ENCODE measurements at places on chromosomes 5 and 9.

DNA sequence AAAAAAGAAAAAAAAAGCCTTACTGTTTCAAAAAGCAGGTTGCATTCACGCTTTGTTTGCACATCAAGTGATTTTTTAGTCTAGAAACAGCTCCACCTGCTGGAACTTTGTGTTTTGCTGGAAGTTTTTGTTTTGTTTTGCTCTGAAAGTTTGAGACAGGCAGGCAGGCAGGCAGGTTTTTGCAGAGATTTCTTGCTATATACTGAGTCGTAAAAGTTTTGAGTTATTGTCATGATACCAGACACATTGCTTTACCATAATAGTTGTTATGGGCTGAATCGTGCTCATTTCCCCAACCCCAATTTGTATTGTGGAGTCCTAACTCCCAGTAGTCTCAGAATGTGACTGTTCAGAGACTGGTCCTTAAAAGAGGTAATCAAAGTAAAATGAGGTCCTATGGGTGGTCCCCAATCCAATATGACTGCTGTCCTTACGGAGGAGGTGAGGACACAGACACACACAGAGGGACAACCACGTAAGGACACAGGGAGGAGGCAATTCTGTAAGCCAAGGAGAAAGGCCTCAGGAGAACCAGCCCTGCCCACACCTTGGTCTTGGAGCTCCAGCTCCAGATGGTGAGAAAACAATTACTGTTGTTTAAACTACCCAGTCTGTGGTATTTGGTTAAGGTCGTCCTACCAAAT lies 20.9 kb downstream of the OR2Y1 start:
- H3K27ac ChIP-seq = no peak overlapping the region
- peak; percentile 8 for DNase-seq
- no peaks in the 10 kb centered on the region for H3K4me1 ChIP-seq
- H3K36me3 ChIP-seq = no peaks in the 10 kb centered on the region
- no peak overlapping the region for H3K4me3 ChIP-seq
- H3K27me3 ChIP-seq = no peaks in the 10 kb centered on the region

DNA sequence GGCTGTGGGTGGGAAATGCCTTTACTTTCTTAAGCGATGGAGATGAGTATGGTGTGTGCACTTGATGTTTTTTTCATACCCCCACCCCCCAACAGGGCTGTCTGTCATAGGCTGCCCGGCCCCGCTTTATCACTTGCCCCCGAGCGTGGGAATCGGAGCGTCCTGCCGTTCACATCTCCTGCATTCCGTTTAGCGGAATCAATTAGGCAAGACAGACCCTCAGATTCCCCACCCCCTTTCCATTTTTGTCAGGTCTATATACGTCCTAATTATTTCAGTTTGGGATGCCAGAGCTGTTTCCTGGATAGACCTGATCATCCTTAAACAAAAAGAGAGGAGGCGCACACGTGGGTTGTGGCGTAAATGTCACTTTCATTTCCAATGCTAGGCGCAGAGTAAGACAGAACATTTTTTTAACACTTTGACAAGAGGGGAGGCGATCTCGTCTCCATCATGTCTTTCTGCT lies 217.2 kb downstream of the MEF2C start:
- peaks cover 6% of the 10 kb centered on the region for H3K27me3 ChIP-seq
- H3K36me3 ChIP-seq = no peaks in the 10 kb centered on the region
- no peak overlapping the region for H3K27ac ChIP-seq
- H3K4me1 ChIP-seq = peaks cover 39% of the 10 kb centered on the region
- H3K4me3 ChIP-seq = no peak overlapping the region
- DNase-seq = peak; percentile 36

DNA sequence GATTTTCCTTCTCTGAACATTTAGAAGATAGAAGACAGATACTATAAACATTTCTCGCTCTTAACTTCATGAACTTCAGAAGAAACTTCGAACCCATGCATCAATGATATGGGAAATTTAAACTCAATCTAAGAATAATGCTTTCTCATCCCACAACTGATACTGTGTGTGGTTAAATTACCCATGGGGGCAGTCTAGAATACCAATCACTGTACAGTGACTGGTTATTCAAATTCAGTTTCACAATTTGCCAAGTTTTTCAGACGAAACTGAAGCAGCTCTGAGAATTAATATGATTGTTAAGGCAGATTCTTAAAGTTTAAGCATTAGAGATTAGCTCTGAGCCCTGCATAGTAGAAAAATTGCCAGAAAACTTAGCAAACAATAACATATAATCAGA lies 431.0 kb downstream of the SH3GL2 start:
- no peaks in the 10 kb centered on the region for H3K27me3 ChIP-seq
- H3K27ac ChIP-seq = no peak overlapping the region
- H3K4me1 ChIP-seq = no peaks in the 10 kb centered on the region
- no peak for DNase-seq
- no peak overlapping the region for H3K4me3 ChIP-seq

DNA sequence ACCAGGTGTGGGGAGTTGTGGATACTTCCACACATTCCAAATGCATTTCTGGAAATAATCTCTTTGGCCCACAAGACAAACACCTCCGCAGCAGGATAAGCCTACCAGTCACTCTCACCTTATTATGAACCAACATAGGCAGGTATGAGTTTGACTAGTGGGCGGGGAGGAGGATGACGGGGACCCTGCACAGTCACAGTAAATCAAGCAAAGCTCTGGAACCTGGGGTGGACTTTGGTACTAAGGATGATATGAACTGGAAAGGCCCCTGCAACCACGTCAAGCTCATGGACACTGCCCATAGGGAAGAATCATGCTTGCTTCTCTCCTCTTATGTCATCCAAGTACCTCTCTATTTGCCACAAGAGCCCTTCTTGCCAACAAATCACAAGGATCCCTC lies 259.4 kb downstream of the HSPA4 start:
- no peak overlapping the region for H3K27ac ChIP-seq
- H3K36me3 ChIP-seq = no peaks in the 10 kb centered on the region
- H3K27me3 ChIP-seq = no peaks in the 10 kb centered on the region
- no peak overlapping the region for H3K4me3 ChIP-seq
- no peaks in the 10 kb centered on the region for H3K4me1 ChIP-seq

DNA sequence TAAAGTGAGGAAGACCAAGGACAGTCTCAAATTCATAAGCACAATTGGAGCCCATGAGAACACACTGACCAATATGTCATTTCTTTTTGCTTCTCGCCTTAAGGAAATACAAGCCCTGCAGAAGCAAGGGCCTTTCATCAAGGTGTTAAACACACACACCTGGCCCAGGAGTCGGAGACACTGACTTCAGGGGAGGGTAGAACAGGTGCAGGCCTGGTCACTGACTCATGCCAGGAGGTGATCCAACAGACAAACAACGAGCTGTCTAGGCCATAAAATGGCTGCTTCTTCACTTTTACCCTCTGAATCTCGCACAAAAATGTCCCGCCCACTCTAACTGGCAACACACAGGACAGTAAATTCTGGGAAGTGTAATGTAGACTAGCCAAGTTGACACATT lies 62.7 kb downstream of the RGMB start:
- H3K27ac ChIP-seq = no peak overlapping the region
- no peaks in the 10 kb centered on the region for H3K4me1 ChIP-seq
- no peak overlapping the region for H3K4me3 ChIP-seq
- no peak for DNase-seq
- no peaks in the 10 kb centered on the region for H3K36me3 ChIP-seq
- H3K27me3 ChIP-seq = no peaks in the 10 kb centered on the region

- H3K4me3 ChIP-seq = no peak overlapping the region
- DNase-seq = no peak
- peaks cover 2% of the 10 kb centered on the region for H3K27me3 ChIP-seq
- H3K27ac ChIP-seq = no peak overlapping the region
Observed at GRCh38 chr5:128199104-128199503, 115.5 kb downstream of the SLC12A2 start.

GRCh38 chr9:135517407-135517822 lies 3.8 kb upstream of the LCN1 start:
- no peak overlapping the region for H3K27ac ChIP-seq
- no peak for DNase-seq
- no peak overlapping the region for H3K4me3 ChIP-seq
- H3K27me3 ChIP-seq = no peaks in the 10 kb centered on the region
- no peaks in the 10 kb centered on the region for H3K4me1 ChIP-seq

DNA sequence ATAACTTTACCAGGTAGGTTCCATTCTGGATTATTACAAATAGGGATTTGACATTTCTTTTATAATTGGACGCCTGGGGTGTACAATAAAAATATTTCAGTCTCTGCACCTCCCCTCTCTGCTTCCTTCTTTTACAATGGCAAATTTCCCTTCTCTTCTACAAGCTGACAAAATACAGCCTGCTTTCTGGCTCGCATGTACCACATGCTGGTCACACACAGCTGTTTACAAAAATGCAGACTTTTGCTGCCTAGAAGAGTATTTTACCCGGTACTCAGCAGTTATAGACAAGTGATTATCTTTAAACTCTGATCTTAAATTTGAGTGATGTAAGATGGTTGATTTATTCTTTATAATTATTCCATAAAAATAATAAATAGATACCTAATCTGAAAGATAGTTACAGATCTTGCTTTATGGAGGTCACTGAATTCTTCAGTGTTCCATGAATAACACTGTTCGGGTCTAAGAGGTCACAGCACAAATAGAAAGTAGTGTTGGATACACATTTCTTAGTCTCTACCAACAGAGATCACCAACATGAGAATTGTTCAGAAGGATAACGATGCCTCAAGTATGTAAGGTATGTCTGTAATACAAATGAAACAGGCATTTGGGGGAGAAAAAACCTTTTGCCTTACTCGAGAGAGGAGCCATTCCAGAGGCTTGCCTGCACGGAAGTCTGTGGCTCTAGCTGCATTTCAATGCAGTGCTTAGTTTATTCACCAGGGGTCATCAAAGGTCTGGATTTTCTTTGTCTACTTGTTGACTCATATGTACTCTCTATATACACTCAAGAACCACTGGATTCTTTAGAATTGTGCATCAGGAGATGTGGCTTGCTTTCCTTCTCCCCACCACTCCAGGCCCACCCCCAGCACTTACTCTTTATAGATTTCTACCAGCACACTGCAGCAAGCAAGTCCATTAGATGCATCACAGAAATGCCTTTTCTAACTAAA lies 206.6 kb upstream of the RFX3 start:
- no peaks in the 10 kb centered on the region for H3K27me3 ChIP-seq
- H3K27ac ChIP-seq = no peak overlapping the region
- peak; percentile 41 for DNase-seq
- H3K36me3 ChIP-seq = no peaks in the 10 kb centered on the region
- no peaks in the 10 kb centered on the region for H3K4me1 ChIP-seq

DNA sequence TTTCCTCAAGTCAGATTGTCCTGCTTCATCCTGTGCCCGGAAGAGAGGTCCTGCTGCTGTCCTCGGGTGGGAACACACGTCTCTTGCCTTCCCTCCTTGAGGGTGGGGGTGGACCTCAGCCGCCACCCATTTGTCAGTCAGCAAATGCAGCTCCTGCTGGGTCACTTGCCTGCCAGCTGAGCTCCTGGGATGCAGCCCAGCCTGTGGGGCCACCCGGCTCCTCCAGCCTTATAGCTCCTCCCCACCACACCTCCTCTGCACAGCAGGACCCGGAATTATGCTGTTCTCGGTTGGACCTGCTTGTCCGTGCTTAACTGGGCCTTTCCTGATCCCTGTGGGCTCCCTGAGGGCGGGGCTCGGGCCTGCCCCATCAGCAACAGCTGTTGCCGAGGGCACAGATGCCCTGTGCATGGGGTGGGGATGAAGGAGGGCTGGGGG lies 52.7 kb downstream of the RXRA start:
- H3K4me3 ChIP-seq = no peak overlapping the region
- no peaks in the 10 kb centered on the region for H3K27me3 ChIP-seq
- no peak for DNase-seq
- peaks cover 29% of the 10 kb centered on the region for H3K4me1 ChIP-seq
- H3K27ac ChIP-seq = no peak overlapping the region

DNA sequence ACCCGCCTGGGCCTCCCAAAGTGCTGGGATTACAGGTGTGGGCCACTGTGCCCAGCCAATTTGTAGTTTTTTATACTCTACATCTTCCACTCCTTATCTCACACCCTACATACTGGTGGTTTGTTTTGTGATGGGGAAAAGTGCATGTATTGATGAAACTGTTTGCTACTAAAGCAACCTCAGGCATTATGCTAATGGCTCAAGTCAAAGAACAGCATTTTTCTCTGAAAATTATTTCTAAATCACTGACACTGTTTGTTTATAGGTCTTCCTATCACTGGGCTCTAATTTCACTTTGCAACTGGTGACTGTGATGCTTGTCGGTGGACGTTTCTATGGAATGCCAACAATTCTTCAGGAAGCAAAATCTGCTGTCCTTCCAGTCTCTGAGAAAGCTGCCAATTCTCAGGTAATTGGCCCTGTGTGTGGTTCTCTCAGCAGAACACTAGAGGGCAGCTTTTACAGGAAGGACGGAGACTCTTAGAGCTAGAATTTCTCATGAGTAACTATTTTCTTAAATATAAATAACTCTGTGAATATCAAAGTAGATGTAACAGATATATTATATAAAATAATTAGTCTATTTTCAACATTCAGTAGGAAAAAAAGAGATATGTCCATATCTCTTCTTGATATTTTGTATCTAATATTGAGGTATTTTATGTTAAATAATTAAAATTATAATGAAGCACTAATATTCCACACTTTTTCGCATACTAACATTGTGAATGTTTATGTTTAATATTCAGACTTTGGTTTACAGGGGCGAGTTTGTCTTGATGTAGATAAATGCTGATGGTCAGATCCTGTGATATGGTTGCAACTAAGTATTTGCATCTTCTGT lies 244.1 kb downstream of the ADGRV1 start:
- H3K36me3 ChIP-seq = no peaks in the 10 kb centered on the region
- H3K27ac ChIP-seq = no peak overlapping the region
- no peaks in the 10 kb centered on the region for H3K4me1 ChIP-seq
- DNase-seq = peak; percentile 6
- no peak overlapping the region for H3K4me3 ChIP-seq
- no peaks in the 10 kb centered on the region for H3K27me3 ChIP-seq

DNA sequence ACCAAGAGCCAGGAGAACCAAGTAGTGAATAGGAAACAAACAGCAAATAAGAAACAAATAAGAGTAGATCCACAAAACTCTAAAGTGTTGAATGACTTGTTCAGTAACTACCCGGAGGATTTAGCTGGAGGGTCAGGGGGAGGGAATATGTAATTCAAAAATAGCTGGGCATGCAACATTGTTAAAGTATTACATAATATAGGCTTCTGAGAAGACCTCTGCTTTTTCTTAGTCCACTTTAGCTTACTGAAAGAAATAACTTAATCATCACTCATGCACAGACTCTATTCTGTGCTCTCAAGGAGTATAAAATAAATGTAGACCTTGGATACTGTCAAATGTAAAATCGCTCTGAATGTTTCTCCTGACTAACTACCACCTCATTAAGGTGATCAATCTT lies 183.2 kb upstream of the POU5F2 start:
- H3K27ac ChIP-seq = no peak overlapping the region
- H3K4me3 ChIP-seq = no peak overlapping the region
- no peaks in the 10 kb centered on the region for H3K27me3 ChIP-seq
- DNase-seq = no peak
- H3K36me3 ChIP-seq = no peaks in the 10 kb centered on the region

DNA sequence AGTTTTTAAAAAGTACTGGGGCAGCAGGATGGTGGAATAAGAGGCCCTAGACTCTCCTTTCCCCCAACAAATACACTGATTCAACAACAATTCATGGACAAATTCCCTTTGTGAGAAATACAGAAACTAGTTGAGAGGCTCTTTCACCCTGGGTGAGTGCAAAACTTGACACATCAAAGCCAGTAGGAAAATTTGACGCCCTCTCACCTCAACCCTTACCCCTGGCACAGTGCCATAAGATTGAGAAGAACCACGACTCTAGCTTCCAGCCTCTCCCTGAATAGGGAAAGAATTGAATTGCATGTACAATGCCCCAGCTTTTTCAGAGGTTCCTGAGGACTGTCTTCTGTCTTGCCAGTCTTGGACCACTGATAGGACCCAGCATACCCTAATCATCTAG lies 12.3 kb downstream of the KIF4B start:
- no peak for DNase-seq
- no peak overlapping the region for H3K27ac ChIP-seq
- H3K27me3 ChIP-seq = no peaks in the 10 kb centered on the region
- no peak overlapping the region for H3K4me3 ChIP-seq
- H3K4me1 ChIP-seq = no peaks in the 10 kb centered on the region

All from B cell (primary cell).